RPMI7951 (cell line): ENCODE measurements at places on chromosomes 2 and 18. TPM values are rescaled to one million over a fixed set of nuclear protein-coding genes. Genes with fewer than 3 reads are reported as not detected.

GRCh38 chr2:237474442-237474911 is 12.6 kb upstream of the MLPH start:
- peak; percentile 79 for DNase-seq

DNA sequence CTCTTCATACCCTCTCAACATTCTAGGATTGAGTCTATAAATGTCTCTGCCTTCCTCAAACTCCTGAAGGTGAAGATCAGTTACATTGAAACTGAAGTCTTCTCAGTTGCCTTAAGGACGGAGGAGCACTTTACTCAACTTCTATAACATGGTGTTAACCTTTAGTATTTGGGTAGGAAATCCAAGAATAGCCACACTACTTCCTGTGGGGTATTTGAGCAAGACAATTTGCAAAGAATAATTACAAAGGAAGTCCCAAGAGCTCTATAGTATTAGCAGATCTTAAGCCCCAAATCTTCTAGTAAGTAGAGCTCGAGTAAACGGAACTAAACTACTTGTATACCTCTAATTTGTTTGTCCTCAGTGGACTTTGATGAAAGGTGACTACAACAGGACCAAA is 80.9 kb downstream of the SP100 start:
- DNase-seq = no peak

DNA sequence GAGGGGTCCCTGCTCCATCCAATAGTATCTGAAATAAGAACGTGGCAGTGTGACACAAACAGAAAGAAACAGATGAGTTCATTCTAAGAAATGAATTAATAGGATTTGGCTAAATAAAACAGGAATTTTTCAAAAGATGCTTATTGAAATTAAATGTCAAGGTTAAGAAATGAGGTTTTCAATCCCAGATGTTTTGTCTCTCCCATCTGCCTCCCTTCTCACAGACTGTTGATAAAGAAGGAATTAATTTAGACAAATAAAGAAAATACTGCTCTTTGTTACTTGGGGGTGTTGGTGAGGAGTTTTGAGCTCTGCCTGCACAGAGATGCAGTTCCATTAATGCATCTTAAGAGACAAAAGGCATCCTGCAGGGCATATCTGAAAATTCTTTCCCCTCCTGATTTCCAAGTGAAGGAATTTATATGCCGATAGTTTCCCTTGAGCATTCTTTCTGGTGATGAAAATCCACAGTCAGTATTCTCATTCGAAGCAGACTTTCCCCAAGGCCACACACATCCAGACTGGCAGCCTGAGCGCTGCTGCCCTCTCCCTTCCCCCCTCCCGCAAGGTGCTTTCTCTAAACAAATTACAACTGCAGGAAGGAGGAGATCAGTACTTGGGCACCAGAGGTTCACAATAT is 385.4 kb upstream of the RND3 start:
- no peak for DNase-seq

DNA sequence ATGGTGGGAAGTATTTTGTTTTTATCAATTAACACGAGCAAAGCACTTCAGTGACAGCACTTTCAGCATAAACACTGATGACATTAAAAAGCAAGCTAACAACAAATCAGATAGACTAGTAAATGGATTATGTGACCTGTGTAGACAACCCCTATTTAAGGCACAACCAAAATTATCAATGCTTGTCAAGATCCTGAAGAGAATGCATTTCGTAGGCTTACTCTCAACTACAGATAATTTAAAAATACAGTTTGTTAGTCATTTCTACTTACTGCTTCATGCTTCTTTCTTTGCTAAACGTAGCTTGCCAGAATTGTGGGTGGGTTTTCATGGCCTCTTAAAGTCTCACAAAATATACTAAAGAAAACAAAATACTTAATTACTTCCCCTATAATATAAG is 3.4 kb downstream of the CSRNP3 start:
- no peak for DNase-seq

- DNase-seq = peak; percentile 34
Measured at GRCh38 chr2:119260646-119261492, 37.2 kb downstream of the STEAP3 start.

DNA sequence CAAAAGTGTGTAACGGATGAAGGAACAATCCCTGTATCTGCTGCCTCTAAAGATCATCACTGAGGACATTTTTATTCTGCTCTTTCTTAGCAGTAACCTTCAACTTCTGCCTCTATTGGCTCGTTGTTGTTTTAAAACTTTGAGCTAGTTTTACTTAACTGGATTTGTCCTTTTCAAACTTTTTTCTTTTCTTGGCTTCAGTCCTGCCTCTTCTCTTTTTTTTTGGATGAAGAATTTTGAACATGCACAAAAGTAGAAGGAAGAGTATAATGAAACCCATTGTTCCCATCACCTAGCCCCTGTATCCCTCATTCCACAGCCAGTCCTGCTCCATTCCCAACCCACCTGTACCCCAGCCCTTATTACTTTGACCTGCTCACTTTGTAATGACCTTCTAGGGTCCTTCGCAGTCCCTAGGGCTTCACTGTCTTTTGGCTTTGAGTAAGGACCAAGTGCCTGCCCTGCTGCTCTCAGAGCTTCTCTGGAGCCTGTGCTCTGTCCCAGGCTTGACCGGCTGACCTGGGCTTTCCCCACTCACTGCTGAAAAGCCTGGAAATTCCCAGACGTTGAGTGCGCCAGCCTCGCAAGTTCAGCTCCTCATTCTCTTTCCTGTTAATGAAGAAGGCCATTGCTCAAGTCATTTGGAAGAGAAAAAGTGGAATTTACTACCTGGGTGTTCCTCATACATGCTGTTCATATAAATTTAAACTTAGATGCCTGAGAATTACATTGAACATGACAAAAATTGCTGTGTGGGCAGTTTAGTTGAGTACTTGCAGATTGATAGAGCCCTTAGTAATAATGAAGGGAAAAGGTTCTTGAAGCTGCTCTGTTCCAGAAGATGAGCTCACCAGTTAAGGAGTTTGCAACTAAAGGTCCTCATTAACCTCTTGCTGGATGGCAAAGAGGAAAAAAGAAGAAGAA is 149.3 kb upstream of the ALPP start:
- DNase-seq = peak; percentile 16

- no peak for DNase-seq
Measured at GRCh38 chr2:68366083-68366560, 1.0 kb downstream of the PLEK start.

GRCh38 chr18:32298171-32298667 is 108.4 kb downstream of the MEP1B start:
- no peak for DNase-seq

- no peak for DNase-seq
Measured at GRCh38 chr2:65548576-65549256, 116.3 kb upstream of the SPRED2 start.

GRCh38 chr2:88826399-88826798 is 134.9 kb downstream of the RPIA start:
- peak; percentile 57 for DNase-seq

DNA sequence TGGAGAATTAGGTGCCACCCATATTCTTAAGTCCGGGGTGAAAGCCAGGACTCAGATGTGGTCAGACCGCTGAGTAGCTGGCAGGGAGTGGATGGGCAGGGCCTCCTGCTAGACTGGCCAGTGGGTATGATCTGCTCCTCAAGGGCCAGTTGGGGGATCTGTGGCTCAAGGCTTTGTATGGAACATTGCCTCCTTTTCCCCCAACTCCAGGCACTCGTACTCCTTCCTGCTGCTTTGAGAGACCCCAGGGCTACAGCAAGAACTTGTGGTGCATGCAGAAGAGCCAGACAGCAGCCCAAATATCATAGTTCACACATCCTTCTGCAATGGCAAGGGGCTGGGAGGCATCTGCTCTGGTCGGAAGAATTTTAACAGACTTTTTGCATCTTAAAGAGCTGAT is 61.7 kb downstream of the PDCL3 start:
- DNase-seq = no peak

DNA sequence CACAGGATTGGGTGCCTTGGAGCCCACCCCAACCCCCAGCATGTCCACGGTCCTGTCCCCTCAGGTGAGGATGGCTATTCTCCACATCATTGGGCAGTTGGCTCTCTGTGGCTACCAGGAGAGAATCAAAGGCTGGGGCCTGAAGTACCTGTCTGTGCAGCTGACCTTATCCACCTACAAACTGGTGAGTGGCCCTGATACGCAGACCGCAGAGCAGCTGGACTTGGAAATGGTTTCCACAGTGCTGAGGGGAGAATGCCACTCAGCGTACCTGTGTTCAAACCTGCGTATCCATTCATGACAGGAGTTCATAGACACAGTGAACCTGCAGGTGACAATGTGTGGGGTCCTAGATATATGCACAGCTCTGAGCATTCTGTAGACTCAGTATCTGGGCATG is 21.6 kb downstream of the MROH2A start:
- DNase-seq = no peak

DNA sequence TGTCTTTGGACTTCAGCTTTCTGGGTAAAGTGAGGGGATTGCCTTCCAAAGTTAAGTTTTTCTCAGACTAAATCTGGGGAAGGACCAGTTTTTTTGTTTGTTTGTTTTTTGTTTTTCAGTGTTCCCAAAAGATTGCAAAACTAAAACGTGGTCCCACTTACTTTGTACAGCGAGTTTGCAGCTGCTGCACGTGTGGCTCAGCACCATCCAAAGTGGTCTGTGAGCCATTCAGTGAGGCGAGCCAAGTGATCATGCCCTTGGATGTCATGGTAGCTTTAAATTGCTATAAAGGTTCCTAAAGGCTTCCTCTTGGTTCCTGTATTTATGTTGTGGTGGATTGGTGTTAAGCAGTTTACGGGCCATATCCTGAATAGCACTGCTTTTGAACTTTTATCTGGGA is 23.0 kb downstream of the TET3 start:
- no peak for DNase-seq

GRCh38 chr2:204494681-204495080 is 50.6 kb upstream of the PARD3B start:
- DNase-seq = no peak

- DNase-seq = no peak
Measured at GRCh38 chr2:48009256-48009655, 103.0 kb upstream of the FBXO11 start.

Gene HOXD12
- total RNA-seq = not detected in 2 replicates

Gene FBXO41
- total RNA-seq = 0.98 and 1.1 TPM in 2 replicates

Gene DQX1
- total RNA-seq = 0.20 and 0.36 TPM in 2 replicates

Gene M1AP
- 0.36 TPM in 1 of 2 replicates, not detected in the other for total RNA-seq

Gene MC4R
- not detected in 2 replicates for total RNA-seq
